ENCODE measurements at places on chromosomes 1 and 21. TPM values are rescaled to one million over a fixed set of nuclear protein-coding genes. Genes with fewer than 3 reads are reported as not detected.
A peak's percentile ranks its signal among the peaks of the same experiment; 100 is the strongest.

GRCh38 chr1:181601186-181601950 is 118.1 kb downstream of the CACNA1E start:
- no peak for DNase-seq

DNA sequence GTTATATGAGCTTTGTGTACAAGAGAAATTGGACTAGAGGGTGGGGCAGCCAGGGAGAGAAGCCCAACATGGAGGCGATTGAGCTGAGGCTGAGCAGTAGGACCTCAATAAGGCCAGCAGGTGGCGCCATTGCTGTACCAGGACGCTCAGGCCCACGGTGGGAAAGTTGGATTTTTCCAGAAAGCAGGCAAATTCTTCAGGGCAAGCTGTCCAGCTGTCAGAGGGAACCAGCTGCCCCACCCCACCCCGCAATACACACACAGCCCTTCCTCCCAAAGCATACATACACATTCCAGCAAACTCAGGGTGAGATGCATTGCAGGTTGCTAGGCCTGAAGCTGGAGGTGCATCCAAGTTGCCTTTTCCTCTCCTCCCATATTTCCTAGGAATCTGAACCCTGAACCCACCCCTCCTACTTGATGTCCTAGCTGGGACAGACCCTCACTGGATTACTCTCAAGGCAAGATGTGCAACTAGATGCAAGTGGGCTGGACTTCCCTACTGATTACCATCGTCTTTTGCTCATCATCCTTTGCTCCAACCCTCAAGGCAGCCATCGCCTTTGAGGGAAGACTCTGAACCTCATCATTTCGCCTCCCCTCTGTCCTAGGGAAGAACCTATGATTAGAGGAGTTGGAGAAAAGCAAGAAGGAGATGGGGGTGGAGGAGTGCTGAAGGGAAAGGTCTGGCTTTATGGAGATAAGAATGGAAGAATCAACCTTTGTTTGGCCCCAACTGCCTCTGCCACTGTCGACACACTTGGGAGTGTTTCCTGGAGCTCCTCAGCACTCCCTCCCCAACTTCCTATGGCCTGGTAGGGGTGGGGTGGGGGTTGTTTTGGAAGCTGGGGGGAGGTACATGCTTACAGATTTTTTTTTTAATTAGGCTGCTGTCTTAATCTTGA is 25.5 kb downstream of the CD34 start:
- DNase-seq = peak; percentile 90

DNA sequence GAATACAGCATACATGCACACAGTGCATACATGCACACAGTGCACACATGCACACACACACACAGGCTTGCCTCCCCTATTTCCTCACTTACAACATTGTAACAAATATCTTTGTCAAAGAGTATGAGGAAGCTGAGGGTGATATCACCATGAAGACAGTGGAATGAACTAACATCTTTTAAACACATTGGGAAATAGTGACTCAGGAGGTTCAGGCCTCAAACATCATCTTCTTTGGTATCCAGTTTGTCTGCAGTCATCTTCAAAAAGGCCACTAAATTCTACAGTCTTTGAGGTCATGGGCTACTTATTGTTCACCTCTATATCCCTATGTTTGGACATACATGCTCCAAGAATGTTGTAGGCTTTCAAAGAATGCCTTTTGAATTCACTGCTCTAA is 2.1 kb upstream of the LCE2B start:
- no peak for DNase-seq

DNA sequence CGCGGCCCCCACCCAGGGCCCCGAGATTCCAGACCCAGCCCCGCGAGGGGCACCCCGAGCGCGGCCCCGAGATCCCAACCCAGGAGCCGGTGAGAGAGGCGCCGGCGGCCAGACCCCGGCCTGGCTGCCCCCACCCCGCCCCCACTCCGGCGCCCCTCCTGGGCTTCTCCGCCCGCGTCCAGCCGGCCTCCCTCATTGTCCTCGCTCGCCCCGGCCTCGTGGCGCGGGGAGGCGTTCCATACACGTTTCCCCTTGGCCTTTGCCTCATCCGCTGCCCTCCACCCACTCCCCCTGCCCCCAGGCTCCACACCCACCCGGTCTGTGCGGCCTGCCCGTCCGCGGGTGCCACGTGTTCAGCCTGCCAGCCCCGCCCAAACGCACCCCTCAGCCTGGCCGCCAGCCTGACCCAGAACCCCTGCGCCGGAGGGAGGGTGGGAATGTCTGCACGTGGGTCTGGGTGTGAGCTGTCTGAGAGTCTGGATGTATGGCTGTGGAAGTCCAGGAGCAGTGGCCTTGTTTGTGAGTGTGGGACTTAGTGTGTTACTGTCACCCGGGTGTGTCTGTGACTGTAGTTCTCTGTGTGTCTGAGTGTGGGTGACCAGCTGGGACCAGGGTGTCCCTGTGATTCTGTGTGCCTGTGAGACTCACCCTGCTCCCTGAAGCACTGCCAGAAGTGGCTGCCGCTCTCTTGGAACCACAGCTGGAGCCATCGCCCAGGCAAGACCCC is 681 bp downstream of the B4GALT2 start:
- peak; percentile 89 for DNase-seq

GRCh38 chr21:42452401-42453223 is 43.4 kb downstream of the RSPH1 start:
- no peak for DNase-seq

The CENPS gene
- total RNA-seq = 10.6 TPM

The NFIA gene
- total RNA-seq = 15.8 TPM

The UMODL1 gene
- total RNA-seq = 2.5 TPM

DNA sequence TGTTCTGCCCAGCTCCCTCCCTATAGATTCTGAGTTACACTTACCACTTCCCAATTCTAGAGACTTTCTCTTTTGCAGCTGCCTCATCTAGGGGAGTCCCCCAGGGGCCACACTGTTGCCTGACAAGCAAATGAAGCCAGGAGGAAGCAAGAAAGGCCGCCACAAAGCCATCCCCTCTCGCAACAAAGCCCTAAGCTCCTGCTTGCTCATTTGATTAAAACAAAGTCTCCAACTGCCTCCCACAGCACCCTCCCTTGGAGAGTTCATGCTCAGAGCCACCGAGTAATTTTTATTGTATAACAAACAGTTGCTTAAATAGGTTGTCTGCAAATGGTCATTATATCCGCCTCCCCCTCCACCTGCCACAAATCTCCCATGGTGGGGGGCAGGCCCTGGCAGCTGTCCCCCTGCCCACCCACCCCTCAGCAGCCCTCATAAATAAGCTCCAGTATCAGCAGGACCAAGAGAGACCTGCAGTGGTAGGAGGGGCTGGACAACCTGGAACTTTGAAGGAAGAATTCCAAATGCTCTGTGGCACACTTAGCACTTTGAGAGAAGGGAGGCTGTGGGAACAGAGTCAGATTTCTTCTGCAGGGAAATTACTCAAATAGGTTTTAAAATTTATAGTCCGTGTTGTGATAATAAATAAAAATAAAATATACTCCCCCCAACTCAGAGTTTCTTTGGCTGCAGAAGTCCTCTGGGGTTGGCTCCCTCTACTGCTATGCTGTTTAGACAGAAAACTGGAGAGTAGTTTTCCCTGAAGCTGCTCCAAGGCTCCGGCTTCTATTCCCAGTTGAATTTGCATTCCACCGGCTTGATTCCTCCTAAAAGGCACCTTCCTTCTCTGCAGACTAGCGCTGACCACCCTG is 237.5 kb downstream of the TTLL7 start:
- peak; percentile 98 for DNase-seq

DNA sequence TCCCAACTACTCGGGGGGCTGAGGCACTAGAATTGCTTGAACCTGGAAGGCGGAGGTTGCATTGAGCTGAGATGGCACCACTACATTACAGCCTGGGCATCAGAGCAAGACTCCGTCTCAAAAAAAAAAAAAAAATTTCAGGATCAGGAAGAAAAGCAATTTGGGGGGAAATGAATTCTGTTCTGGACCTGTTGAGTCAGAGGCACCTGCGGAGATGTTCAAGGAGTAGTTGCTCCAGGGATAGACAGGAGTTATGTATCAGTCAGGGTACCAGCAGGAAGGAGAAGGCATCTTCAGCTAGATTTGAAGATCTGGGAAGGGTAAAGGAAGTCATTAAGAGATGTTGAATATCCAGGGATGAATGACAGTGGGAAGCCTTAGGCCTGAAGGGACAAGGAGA is 2.9 kb upstream of the RHBDL2 start:
- no peak for DNase-seq

DNA sequence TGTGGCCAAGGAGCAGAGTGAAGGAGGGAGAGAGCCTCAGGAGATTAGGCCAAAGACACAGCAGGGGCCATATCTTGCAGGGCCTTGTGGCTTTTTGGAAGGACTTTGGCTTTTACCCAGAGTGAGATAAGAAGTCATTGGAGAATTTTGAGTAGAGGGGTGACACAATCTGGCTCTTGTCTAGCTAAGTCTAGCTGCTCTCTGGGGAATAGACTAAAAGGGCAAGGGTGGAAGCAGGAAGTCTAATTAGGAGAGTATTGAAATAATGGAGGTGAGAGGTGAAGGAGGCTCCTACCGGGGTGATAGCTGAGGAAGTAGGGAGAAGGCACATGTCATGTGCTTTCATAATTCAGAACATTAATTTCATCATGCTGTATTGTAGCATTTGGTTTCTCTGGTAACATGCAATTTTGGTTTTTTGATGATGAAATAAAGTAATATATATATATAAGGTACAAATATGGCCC is 34.3 kb upstream of the KCNA3 start:
- DNase-seq = peak; percentile 5

The SNRPE gene
- 77.1 TPM for total RNA-seq

DNA sequence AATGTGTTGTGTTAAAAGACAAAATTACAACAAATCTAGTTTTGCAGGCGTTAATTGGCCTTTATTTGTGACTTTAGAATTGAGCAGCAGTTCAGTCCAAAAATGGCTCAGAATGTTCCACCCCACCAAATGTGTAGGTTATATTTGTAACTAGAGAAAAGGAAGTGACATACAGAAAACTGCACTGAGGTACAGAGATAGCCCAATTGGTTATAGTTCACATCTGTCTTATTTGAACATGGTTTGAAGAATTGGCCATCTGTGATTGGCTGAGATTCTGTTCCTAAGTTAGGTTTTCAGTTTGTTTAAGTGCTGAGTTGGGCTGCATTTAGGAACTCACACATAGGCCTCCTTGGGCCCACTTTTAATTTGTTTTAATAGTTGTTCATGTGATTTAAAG is 12.0 kb upstream of the FMO2 start:
- peak; percentile 69 for DNase-seq

The EIF4G3 gene
- 103 TPM for total RNA-seq

DNA sequence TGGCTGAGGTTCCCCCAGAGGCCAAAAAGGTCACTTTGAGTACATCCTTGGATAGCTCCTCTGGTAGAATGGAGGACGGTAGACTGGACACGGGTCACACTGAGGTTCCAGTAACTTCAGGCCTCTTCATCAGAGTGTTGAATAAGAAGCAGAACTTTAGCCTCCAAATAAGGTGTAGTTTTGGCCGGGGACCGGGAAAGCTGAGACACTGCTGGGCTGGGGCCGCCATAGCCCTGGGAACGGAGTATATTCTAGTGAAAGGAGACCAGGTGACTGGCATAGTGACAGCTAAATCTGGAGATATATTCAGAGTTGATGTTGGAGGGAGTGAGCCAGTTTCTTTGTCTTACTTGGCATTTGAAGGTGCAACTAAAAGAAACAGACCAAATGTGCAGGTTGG is 84.1 kb downstream of the EVA1C start:
- DNase-seq = no peak

DNA sequence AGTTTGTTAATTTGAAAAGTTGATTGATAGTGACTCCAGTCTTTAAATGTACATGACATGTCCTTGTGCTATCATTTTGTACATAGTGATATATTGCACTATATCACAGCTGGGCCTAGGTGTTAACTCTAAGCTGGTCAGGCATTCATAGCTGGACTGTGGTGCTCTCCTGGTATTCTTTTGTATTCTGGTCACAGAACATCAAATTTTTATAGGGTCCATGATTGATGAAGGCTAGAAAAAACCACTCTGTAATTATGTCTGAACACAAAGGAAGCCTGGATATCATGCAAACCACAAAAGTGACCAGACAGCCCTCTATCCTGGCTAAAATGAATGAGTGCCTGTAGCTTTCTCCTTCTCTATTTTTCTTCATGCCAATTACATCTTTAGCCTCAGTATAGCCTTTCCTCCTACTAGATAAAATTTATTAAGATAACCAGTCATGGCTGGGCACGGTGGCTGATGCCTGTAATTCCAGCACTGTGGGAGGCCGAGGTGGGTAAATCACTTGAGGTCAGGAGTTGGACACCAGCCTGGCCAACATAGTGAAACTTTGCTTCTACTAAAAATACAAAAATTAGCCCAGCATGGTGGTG is 134.9 kb upstream of the B3GALT2 start:
- DNase-seq = no peak

GRCh38 chr1:156021093-156021428 is 310 bp upstream of the SSR2 start:
- no peak for DNase-seq

- no peak for DNase-seq
Observed at GRCh38 chr1:203671047-203671446, 44.4 kb downstream of the ATP2B4 start.

- no peak for DNase-seq
Observed at GRCh38 chr1:55673416-55673815, 458.3 kb upstream of the USP24 start.

The HTR1D gene
- total RNA-seq = not detected

- DNase-seq = no peak
Observed at GRCh38 chr1:213621077-213621476, 366.7 kb upstream of the PROX1 start.

DNA sequence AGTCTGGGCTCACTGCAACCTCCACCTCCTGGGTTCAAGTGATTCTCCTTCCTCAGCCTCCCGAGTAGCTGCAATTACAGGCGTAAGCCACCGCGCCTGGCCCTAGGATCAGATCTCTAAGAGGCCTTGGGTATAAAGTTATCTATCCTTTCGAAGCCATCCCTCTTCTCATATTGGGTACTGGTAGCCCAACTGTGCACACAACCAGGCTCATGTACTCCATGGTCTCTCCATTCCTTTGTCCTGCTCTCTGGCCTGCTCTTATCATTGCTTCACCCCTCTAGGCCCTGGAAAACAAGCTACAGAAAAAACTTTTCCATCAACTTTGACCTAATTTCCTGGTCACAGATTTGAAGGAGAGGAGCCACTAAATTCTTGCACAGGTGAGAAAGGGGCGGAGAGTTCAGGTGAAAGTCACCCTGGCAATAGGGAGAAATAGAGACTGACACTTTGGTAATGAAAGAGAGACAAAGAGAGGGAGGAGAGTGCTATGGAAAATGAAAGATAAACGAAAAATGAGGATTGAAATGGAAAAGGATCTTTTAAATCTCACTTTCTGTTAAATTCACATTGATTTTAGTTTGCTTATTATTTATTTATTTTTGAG is 6.0 kb downstream of the TXNIP start:
- peak; percentile 77 for DNase-seq

- DNase-seq = no peak
Observed at GRCh38 chr1:175380521-175381300, 188.1 kb upstream of the KIAA0040 start.

The NBPF4 gene
- total RNA-seq = not detected
